ENCODE measurements at places on chromosomes 4 and X.

GRCh38 chr4:105191621-105192210 lies 45.0 kb downstream of the TET2 start:
- DNase-seq: no peak

DNA sequence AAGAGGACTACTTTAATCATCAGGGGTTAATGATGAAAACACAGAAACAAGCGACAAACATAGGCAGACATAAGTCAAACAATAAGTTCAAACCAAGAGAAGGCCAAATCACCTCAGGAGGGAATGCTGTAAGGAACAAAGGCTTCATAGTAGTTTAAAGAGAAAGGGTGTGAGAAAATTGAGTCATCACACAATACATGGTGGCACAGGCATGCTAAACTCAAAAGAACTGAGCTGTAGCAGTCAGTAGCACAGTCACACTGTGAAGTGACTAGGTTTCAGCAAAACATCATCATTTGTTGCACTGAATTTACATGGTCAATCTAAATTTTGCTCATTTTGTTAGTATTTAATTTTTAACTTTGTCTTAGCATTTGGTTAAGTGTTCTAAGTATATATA lies 24.2 kb downstream of the SMC1A start:
- DNase-seq: no peak

DNA sequence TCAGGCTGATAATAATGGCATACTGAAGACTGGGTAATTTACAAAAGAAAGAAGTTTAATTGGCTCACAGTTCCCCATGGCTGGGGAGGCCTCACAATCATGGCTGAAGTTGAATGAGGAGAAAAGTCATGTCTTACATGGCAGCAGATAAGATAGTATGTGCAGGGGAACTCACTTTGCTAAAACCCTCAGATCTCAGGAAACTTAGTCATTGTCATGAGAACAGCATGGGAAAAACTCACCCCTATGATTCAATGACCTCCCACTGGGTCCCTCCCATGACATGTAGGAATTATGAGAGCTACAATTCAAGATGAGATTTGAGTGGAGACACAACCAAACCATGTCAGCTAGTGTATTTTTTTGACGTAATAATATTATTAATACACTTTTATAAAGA lies 149.8 kb upstream of the BOD1L1 start:
- DNase-seq: no peak

- no peak for DNase-seq
These were observed 126.3 kb downstream of the ADAMTS3 start for GRCh38 chr4:72442715-72443114.

DNA sequence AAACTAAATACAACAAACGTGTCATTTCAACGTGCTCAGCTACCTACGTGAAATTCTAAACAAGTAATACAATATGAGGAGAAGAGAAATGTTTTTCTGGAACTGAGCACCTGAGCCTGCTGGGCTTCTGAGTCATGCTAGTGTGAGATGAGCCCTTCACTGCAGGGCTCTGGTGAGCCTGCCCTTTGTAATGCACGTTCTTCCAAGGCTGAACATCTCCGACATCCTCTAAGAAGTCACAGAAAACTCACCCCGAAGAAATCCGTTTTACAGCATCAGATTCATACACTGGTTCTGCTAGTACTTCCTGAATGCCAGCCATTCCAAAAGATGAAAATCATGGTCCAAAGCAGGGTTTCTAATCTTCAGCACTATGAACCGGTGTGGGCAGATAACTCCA lies 157.1 kb downstream of the AMELX start:
- DNase-seq: no peak

GRCh38 chr4:7132249-7132648 lies 60.1 kb upstream of the SORCS2 start:
- DNase-seq: no peak

GRCh38 chr4:107838861-107839565 lies 14.3 kb downstream of the SGMS2 start:
- no peak for DNase-seq

DNA sequence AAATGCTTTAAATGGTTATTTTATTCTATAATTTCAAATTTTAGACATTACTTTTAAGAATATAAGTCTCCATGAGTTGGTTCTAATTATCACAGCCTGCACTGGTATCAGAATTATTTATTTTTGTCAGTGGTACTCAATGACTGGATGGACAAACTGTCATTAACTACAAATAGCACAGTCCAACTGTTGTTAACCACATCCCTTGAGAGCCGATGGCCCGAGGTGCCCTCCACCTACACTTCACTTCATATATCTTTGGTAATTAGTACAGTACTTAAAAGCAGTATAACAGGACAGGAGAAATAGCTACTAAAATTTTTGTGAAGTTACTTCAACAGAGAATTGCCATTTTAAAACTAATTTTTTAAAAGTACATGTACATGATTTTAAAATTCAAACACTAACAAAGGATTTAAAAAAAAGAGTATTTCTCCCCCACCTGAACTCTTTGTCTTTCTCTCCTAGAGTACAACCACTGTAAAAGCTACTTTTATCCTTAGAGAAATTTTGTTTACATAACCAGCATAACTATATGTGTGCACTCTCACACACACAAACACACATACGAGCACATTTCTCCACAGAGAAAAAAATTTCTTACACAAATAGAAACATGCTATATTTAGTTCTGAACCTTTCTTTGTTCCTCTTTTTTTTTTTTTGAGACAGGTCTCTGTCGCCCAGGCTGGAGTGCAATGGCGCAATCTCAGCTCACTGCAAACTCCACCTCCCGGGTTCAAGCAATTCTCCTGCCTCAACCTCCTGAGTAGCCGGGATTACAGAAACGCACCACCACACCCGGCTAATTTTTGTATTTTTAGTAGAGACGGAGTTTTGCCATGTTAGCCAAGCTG lies 6.5 kb downstream of the TIFA start:
- no peak for DNase-seq

DNA sequence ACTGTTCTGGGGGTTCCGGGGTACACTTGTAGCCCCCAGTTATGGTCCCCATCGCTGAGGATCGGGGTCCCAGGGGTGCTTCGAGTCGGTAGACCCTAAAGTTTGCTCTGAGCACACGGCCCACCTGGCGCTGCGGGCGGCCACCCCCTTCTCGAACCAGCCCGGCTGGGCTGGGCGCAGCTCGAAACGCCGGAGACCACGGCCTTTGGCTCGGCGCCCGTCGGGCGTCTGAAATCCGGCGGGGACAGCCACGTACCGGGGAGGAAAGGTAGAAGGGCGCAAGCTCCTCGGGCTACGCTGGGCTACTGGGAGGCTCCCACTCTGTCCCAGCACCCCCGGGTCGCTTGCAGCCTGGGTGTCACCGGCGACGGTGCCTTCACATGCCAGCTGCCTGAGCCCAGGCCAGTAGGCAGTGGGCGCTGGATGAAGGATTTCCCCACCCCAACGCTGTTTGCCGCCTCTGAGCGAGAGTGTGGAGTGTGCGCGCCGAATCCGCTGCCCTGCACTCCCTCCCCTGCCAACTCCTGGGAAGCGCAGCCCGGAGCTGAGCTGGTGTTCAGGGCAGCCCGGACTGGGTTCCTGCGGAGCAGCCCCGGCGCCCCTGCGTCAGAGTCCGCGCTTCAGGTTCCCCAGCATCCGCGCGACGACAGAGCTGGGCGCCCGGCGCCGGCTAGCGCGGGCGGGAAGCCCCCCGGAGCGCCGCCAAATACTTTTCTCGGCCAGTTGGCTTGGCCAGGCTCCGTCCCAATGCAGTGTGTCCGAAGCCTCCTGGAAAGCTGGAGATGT lies 637 bp downstream of the MAMLD1 start:
- DNase-seq: no peak

GRCh38 chrX:17525762-17526555 lies 151.0 kb downstream of the NHS start:
- DNase-seq: no peak

DNA sequence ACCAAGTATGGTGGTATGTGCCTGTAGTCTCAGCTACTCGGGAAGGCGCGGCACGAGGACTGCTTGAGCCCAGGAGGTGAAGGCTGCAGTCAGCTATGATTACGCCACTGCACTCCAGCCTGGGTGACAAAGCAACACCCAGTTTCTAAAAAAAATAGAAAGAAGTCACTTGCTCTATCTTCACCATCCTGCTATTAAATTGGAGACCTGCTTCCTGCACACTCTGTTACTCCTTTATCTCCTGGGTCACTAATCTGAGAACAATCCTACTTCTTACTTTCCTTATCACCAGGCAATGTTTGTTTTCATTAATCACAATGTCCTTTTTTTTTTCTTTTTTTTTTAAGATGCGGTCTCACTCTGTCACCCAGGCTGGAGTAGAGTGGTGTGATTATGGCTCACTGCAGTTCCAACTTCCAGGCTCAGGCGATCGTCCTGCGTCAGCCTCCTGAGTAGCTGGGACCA lies 16.2 kb downstream of the PRKX start:
- no peak for DNase-seq

- DNase-seq: no peak
These were observed 229.7 kb upstream of the DKK2 start for GRCh38 chr4:107265859-107266258.
